G401 (cell line): ENCODE measurements at places on chromosomes 1 and 21.

- no peak for DNase-seq
Observed at GRCh38 chr1:61790837-61791236, 48.6 kb downstream of the PATJ start.

DNA sequence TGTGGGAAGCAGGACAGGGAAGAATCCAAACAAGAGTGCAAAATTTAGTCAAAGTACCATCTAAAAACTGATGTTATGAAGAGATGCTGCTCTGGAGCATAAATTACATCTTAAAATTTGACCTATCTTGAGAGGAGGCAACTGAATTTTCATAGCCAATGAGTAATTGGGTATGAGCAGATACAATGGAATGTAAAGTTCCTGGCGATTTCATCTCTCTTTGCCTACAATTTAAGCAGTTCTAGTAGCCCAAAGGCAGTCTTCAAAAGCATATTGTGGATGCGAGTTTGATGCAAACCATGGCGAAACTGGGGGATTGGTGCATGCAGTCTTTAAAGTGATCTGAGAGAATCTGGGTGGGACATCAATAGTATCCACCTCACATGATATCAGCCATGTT lies 1265.9 kb downstream of the BRINP3 start:
- no peak for DNase-seq

DNA sequence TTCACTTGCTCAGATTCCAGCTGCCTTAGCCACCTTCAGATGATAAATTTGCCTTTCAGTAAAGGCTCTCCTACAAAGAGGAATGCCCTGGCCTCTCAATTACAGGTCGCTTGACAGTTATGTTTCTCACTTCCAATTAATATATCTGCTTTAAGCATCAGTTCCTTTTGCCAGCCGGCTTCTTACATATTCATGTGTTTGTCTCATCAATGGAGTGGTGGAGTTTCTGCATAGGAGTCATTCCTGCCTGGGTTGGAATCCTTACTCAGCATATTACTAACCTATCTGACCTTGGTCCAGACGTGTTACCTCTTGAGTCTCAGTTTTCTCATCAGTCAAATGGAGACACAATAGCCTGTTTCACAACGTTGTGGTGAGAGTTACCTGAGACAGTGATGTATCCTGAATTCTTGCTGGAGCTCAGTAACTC lies 9.4 kb upstream of the SESN2 start:
- DNase-seq = no peak

- DNase-seq = no peak
Observed at GRCh38 chr21:29174607-29175013, 44.2 kb downstream of the MAP3K7CL start.

- DNase-seq = peak; percentile 72
Observed at GRCh38 chr1:109928591-109929111, 18.0 kb downstream of the CSF1 start.

GRCh38 chr1:48772211-48772610 lies 4.5 kb downstream of the BEND5 start:
- no peak for DNase-seq

DNA sequence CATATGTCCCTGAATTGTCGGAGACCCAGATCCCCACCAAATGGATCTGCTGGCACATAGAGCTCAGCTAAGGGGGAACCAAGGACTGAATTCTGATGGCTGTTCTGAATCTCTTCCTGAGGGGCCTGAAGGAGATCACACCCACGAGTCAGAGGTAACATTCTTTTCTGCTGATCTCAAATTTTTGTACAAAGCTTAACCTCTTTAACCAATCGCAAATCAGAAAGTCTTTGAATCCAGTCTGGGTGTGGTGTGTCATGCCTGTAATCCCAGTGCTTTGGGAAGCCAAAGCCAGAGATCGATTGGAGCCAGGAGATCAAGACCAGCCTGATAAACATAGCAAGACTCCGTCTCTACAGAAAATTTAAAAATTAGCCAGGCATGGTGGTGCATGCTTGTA lies 62.8 kb upstream of the PRRC2C start:
- no peak for DNase-seq

DNA sequence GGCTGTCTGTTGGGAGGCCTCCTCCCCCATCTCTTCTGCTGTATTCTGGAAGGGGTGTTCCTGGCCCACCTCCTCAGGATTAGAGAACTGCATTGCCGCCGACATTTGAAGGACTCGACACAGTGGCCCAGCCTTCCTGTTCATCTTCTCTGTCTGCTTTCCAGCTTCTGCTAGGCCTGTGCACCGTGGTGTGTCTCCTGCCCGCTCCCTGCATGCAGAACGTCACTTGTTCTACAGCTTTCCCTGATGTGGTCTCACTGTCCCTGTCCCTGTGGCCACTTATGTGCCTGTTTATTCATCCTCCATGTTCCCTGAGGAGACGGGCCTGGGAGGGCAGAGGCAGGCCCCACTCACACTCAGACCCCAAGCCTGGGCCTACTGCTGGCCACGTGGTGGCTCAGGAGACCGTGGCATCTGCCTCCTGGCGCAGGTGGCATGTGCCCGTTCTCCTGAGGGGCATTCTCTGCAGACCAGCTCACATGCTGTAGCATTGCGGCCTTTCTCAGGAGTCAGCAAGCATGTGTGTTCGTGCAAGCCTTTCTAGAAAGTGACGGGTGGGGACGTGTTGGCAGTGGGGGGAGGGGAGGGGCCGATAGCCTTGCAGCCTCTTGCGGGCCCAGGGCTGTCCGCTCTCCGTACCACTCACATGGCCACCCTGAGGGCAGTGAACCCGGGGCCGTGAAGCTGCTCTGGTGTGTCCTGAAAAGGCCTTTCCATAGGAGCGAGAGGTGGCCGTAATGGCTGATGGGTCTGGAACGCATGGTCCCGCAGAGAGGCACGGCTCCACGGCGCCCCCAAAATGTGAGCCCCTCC lies 35.9 kb downstream of the POFUT2 start:
- no peak for DNase-seq

- DNase-seq = peak; percentile 73
Observed at GRCh38 chr1:184792450-184792969, 37.9 kb upstream of the EDEM3 start.

DNA sequence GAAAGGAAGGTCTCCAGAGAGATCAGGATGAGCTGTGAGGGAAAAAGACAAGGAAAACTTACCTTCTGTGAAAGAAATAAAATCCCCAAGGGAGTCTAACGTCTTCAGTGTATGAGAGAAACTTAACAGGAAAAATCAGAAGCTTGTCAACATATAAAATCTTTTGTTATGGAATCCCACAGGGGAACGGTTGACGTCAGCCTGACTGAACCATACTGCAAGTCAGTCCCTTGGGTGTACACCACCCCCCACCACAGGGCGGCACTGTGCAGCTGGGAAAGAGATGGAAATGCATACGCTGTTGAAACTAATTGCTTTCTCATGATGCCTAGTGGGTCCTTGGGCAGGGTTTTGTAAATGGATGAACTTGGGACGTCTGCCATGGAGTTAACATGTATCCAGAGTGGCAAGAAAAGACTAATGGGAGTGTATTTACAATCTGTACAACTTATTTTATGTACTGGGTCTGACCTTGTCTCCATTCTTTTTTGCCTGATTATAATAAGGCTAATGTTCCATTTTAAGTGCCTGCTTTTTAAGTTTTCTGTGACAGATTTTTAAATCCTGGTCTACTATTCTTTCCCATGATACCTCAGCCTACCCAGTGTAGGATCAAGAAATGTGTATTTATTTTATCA lies 22.7 kb downstream of the UTP25 start:
- peak; percentile 70 for DNase-seq

DNA sequence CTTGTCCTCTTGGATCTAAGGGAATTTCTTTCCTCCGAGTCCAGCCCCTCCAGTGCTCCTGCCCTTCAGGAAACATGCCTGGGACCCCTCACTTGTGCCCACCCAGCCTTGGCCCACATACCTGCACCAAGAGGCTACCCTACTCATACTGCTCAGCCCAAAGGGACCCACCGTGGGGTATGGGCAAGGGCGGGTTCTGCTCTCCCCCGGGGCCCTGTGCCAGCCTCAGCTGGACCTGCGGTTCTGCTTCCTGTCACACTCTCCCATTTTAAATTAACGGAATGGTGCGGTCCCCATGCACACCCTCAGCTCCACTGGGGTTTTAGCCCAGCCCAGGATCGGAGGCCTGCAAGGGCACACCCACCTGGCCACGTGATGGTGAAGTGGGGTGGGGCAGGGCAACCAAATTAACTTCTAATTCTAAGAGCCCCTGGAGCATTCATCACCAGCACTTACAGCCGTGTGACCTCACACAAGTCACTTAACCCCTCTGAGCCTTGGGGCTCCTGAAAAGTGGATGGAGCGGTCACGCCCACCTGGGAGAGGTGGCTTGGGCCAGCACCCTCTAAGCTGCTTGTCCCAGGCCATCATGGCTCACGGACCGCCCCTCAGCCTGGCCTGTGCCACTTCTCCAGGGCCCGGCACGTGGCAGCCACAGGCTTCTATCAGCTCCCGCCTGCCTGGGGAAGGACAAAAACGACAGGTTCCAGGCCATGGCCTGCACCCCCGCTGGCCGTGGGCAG lies 28.3 kb downstream of the TP73 start:
- DNase-seq = no peak

- DNase-seq = no peak
Observed at GRCh38 chr1:21902026-21903012, 34.8 kb downstream of the HSPG2 start.

DNA sequence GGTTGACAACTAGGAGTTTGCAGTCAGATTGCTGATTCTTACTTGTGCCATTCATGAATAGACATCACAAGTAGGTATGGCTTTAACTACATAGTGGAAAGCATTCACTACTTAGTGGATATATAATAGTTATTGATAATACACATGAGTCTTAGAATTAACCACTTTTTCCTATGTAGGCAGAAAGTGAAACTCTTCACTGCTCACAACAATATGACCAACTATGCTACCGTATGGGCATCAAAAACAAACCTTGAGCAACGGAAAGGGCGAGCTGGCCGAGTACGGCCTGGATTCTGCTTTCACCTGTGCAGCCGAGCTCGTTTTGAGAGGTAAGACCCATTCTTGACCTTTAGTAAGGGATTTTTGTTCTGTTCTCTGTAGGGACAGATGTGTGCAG lies 38.7 kb downstream of the DHX9 start:
- DNase-seq = no peak

GRCh38 chr1:37073854-37074379 lies 39.6 kb upstream of the GRIK3 start:
- no peak for DNase-seq

GRCh38 chr1:186636786-186637185 lies 43.4 kb downstream of the PTGS2 start:
- no peak for DNase-seq
